Stomach (tissue), 19 donors: ENCODE measurements at places on chromosomes 3 and 15.
A peak's percentile ranks its signal among the peaks of the same experiment; 100 is the strongest.

DNA sequence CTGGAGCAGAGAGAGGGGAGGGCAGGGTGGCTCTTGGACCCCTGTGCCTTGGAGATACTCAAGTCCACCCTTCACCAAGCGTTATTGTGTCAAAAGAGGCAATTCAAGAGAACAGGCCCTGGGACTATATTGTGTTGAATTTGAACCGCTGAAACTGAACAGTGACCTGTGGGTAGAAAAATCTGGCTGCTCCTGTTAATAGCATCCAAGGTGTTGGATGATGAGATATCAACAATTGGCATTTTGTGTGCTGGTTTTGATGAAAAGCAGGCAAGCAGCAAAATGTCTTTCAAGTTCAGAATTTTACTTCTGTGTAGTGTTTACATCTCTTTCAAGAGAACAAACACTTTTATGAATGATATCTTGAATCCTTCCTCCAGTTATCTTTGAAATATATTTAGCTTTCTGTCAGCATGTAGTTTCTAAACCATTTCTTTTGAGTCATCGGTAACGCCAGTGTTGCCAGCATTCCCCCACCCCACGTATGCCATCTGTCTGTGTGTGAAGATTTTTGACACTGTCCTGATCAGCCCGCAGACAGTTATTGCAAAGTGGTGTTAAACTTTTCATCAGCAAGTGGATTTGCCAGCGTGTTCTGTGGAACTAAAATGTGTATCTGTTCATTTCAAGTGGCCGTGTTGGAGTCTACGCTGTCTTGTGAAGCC is 34.8 kb downstream of the PDHB start:
- H3K4me1 ChIP-seq: peaks cover 8% of the 10 kb centered on the region
- no peaks in the 10 kb centered on the region for H3K27me3 ChIP-seq
- no peak overlapping the region for H3K4me3 ChIP-seq
- H3K36me3 ChIP-seq: peaks cover 30% of the 10 kb centered on the region

- no peak overlapping the region for H3K4me3 ChIP-seq
- H3K27me3 ChIP-seq: no peaks in the 10 kb centered on the region
- DNase-seq: no peak
- H3K36me3 ChIP-seq: no peaks in the 10 kb centered on the region
Measured at GRCh38 chr3:172082269-172082668, 42.9 kb downstream of the FNDC3B start.

- H3K27ac ChIP-seq: no peak overlapping the region
- no peak for DNase-seq
- H3K36me3 ChIP-seq: peaks cover 37% of the 10 kb centered on the region
- H3K4me1 ChIP-seq: peaks cover 23% of the 10 kb centered on the region
- H3K4me3 ChIP-seq: no peak overlapping the region
- no peaks in the 10 kb centered on the region for H3K27me3 ChIP-seq
Measured at GRCh38 chr15:78018946-78019644, 58.4 kb downstream of the TBC1D2B start.

DNA sequence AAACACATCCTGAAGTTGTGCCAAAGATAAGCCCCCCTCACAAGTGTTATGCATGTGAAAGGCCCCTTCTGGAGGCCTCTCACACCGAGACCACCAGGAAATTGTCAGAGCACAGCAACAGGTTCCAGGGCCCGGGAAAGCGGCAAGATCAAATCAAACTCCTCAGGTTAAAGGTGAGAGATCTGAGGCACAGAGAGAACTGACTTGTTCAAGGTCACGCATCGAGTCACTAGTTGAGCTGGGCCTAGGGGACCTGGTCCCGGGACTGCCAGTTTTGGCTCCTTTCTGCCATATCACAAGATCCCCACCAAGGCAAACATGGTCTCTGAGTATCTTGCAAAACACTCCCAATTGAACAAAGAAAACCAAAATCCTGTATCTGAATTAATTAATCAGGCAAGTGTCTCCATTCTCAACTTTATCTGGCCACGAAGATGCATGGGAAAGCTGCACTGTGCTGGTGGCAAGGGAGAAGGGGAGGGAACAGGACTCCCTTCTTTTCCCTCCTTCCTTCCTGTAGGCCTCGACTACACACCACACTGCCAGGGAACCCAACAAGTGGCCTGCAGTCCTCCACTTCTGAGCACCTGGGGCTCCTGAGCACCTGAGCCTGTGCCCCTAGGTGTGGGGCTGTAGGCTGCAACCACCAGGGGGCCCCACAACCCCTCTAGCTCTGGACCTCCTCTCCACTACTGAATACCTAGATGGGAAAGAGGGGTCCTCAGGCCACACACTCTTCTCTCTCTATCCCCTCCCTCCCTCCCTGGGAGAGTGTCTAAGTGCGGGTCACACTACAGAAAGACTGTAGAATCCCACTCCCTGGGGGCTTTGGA is 37.3 kb downstream of the ANP32A start:
- H3K27me3 ChIP-seq: no peaks in the 10 kb centered on the region
- peaks cover 25% of the 10 kb centered on the region for H3K36me3 ChIP-seq
- H3K27ac ChIP-seq: no peak overlapping the region
- peaks cover 37% of the 10 kb centered on the region for H3K4me1 ChIP-seq

DNA sequence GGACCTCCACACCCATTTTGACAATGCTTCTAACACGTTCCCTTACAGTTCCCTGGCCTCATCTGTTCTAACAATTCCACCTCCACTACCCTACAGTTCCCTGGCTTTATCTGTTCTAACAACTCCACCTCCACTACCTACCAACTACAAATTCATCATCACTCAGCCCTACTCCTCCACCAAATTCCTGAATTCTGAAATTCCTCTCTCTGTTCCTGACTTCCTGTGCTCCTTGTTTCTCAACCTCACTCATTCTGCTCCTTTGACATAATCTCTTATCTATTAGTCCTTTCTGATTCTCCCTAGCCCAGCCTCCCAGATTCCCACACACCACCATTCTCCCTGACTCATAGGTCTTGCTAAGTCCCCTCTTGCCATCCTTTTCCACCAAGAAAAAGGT is 22.5 kb downstream of the UPK1B start:
- H3K4me3 ChIP-seq: no peak overlapping the region
- no peaks in the 10 kb centered on the region for H3K36me3 ChIP-seq
- no peaks in the 10 kb centered on the region for H3K4me1 ChIP-seq
- no peak for DNase-seq
- no peaks in the 10 kb centered on the region for H3K27me3 ChIP-seq

- DNase-seq: peak; percentile 17
- H3K27ac ChIP-seq: no peak overlapping the region
- H3K4me1 ChIP-seq: no peaks in the 10 kb centered on the region
- H3K4me3 ChIP-seq: no peak overlapping the region
- H3K27me3 ChIP-seq: no peaks in the 10 kb centered on the region
- H3K36me3 ChIP-seq: no peaks in the 10 kb centered on the region
Measured at GRCh38 chr3:176798680-176799079, 398.6 kb downstream of the TBL1XR1 start.

- no peaks in the 10 kb centered on the region for H3K27me3 ChIP-seq
- H3K4me3 ChIP-seq: no peak overlapping the region
- DNase-seq: no peak
- H3K4me1 ChIP-seq: peaks cover 99% of the 10 kb centered on the region
- peak overlapping the region; percentile 15 for H3K27ac ChIP-seq
- H3K36me3 ChIP-seq: peaks cover 33% of the 10 kb centered on the region
Measured at GRCh38 chr3:53169045-53169831, 8.2 kb downstream of the PRKCD start.

GRCh38 chr3:134600685-134601463 is 49.9 kb downstream of the KY start:
- no peak overlapping the region for H3K27ac ChIP-seq
- H3K4me3 ChIP-seq: peak overlapping the region; percentile 19
- no peaks in the 10 kb centered on the region for H3K27me3 ChIP-seq
- no peaks in the 10 kb centered on the region for H3K36me3 ChIP-seq
- peaks cover 18% of the 10 kb centered on the region for H3K4me1 ChIP-seq

- H3K27me3 ChIP-seq: no peaks in the 10 kb centered on the region
- H3K36me3 ChIP-seq: no peaks in the 10 kb centered on the region
- H3K4me1 ChIP-seq: no peaks in the 10 kb centered on the region
Measured at GRCh38 chr3:19652336-19652735, 281.7 kb downstream of the EFHB start.

- H3K27ac ChIP-seq: no peak overlapping the region
- no peaks in the 10 kb centered on the region for H3K4me1 ChIP-seq
- no peaks in the 10 kb centered on the region for H3K27me3 ChIP-seq
- no peak overlapping the region for H3K4me3 ChIP-seq
- no peaks in the 10 kb centered on the region for H3K36me3 ChIP-seq
Measured at GRCh38 chr15:88124199-88124598, 132.3 kb downstream of the NTRK3 start.

DNA sequence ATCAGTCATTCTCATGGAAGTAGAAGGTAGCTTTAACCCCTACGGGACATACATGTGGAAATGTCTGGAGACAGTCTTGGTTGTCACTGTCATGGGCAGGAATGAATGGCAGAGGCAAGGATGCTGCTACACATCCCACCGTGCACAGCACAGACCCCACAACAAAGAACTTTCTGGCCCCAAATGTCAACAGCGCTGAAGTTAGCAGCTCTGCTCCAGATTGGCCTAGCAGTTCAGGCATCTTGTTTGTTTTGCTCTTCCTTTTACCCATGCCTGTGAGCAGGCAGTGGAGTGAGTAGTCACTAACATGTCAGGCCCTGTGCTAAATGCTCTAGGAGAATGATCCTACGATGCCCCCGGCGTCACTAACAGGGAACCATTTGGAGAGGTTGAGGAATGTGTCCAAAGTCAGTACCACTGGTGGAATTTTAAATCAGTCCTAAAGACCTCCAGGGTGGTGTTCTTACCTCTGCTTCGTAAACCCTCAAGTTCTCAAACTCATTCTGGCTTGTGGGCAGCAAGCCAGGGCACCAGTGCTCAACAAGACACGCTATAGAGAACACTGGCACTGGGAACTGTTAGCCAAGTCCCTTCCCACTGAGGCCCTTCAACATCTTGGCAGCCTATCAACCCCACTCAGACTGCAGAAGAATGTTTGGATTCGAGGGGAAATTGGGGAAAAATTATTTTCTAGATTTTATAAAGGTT is 142.2 kb downstream of the FOXP1 start:
- no peaks in the 10 kb centered on the region for H3K36me3 ChIP-seq
- peak overlapping the region; percentile 0 for H3K27ac ChIP-seq
- no peak for DNase-seq
- H3K4me3 ChIP-seq: no peak overlapping the region

DNA sequence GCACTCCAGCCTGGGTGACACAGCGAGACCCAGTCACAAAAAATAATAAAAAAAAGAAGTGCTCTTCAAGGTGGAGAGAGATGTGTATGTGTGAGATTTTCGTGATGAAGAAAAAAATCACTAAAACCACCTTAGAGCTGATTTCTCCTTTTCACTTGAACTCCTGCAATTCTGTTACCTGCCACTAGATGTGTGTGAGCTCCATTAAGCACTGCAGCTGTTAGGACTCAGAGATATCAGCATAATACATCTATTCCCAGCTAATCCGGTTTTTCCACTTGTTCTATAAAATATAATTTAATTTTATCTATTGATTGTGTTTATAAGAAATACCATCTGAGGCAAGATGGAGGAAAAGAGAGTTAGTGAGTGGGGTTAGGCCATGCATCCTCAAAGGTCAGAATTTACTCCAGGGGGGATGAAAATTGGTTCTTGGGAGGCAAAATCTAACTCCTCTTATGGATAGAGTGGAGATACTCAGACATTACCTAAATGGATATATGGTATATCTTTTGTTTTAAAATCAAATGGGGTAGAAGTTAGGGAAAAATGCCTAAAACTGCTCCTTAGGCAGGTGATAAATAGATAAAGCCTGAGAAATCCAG is 152.7 kb downstream of the IL20RB start:
- H3K4me1 ChIP-seq: peaks cover 3% of the 10 kb centered on the region
- no peaks in the 10 kb centered on the region for H3K36me3 ChIP-seq
- no peak overlapping the region for H3K27ac ChIP-seq
- peak; percentile 66 for DNase-seq

DNA sequence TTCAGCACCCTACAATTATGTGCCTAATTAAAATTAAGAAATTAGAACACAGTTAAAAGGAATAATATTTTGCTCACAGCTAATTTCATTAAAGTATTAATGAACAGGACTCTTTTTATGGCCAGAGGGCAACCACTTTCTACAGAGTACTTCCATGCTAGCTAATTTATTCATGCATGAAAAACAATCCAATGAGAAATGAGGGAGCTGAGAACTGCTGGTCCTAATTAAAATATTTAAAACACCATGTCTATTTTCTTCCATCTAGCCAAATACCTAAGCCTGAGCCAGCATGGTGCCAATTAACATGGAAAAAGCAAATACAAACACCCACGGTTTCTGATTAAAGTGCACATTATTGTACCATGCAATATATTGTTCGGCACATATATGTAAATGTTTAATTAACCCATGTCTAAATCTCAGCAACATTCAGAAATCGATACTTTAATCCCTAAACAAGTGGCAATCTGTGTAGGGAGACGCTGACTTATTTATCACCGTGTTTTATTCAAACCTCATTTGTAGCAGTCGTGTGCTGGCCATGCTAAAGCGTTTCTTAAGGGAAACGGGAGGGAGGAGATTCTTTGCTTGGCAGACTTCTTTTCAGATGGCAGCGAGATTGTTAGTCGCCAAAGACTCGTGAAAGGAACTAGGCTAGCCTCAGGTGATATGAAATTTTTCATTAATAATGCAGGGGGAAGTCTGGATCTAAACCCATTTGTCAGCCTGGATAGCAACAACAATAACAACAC is 193.5 kb downstream of the ANXA2 start:
- H3K27ac ChIP-seq: no peak overlapping the region
- no peak overlapping the region for H3K4me3 ChIP-seq
- H3K36me3 ChIP-seq: no peaks in the 10 kb centered on the region
- H3K27me3 ChIP-seq: no peaks in the 10 kb centered on the region
- H3K4me1 ChIP-seq: no peaks in the 10 kb centered on the region

GRCh38 chr3:64129581-64129980 is 95.7 kb downstream of the PRICKLE2 start:
- H3K36me3 ChIP-seq: peaks cover 14% of the 10 kb centered on the region
- H3K27ac ChIP-seq: no peak overlapping the region
- DNase-seq: no peak
- H3K4me3 ChIP-seq: no peak overlapping the region
- H3K27me3 ChIP-seq: no peaks in the 10 kb centered on the region
- no peaks in the 10 kb centered on the region for H3K4me1 ChIP-seq

DNA sequence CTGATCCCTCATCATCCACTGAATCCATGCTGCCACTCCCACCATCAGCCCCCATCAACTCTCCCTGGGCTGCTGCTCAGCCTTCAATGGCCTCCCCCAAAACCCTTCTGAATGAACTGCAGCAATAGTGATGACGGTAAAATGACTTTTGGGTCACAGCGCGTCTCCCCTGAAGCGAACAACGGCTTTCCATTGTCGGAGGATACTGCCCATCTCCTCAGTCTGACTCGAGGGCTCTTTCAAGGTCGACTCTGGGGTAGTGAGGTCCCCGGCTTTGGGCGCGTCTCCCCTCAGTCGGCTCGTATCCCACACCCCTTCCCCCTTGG is 57.2 kb upstream of the ZBTB38 start:
- no peaks in the 10 kb centered on the region for H3K27me3 ChIP-seq
- no peak for DNase-seq
- H3K27ac ChIP-seq: peak overlapping the region; percentile 38
- H3K4me1 ChIP-seq: peaks cover 14% of the 10 kb centered on the region
- H3K4me3 ChIP-seq: peak overlapping the region; percentile 61
- H3K36me3 ChIP-seq: no peaks in the 10 kb centered on the region

DNA sequence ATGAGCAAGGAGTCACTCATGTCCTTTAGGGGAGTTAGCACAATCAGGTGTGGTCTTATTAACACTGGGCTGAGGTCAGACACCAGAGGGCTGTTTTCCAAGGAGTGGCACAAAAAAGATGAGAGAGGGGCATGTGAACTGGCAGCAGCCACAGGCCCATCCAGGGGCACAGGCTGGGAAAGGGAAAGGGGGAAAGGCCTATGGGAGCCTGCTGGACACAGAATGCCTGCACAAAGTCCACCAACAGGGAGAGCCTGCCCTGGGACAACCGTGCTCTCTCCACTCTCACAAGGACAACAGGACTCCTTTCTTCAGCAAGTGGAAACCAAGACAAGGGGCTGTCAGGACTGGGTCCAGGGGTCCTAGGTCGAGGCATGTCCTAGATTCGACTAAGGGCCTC is 109.6 kb downstream of the ADCY5 start:
- H3K4me1 ChIP-seq: peaks cover 53% of the 10 kb centered on the region
- no peak overlapping the region for H3K4me3 ChIP-seq
- no peak for DNase-seq
- H3K27me3 ChIP-seq: no peaks in the 10 kb centered on the region
